Activated naive CD4-positive, alpha-beta T cell (primary cell): ENCODE measurements at places on chromosomes 6 and 20.

DNA sequence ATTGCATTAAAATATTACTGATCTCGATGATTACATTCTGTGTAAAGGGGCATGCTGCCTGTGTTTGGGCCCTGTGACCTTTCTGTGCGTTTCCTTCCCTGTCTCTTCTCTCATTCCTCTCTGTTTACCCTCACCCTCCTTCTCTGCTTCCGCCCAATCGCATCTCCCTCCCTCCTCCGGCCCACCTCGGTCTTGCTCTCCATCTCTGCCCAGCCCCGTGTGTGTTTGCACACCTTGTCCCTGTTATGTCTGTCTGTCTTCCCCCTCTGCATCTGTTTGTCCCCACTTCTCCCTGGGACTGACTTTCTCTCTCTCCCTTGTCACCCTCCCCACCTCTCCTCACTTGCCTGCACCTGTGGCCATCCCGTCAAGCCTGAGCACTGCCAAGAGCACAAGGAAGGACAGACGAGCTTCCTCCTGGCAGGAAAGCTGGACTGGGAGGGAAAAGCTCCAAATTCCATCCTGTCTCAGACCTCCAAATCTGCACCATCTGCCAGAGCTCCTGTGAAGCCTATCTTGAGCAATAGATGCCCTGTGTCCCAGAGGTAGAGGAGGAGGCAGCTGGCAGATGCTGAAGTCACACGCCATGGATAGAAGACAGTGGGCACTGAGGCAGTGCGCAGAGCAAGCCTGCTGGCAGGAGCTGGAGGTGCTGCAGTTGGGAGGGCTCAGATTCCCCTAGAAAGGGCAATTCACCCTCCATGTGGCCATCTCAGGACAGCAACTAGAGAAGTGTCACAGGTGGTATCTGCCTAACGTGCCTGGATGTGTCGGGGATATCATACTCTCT is 172.3 kb downstream of the PTPRT start:
- no peak for DNase-seq

DNA sequence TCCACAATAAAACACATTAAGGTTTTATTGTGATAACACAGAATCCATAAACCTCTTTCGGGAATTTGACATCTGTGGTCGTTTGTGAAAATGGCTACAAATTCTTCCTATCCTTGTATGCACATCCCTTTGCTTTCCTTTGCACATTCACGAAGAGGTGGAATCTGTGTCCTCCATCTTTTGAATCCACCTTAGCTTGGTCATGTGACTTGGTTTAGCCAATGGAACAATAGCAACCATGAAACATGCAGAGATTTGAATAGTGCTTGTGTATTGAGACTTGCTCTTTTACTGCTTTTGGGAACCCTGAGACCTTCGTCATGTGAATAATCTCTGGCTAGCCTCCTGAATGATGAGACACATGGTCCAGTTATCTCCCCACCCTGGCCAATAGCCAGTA is 49.7 kb upstream of the NOP56 start:
- no peak for DNase-seq

DNA sequence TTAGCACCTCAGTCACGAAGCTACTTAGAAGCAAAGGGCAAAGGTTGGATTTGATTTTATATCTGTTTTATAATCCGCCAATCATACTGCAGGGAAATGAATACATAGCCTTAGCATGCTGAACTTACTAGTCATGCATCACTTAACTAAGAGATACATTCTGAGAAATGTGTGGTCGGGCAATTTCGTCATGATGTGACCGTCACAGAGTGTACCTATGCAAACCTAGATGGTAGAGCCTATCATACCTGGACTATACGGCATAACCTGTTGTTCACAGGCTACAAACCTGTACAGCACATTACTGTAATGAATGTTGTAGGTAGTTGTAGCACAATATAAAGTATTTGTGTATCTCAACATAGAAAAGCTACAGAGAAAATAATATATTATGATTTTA is 345.2 kb upstream of the RGS17 start:
- no peak for DNase-seq

GRCh38 chr20:37899105-37900045 is 3.6 kb upstream of the VSTM2L start:
- no peak for DNase-seq
